Stimulated activated naive CD4-positive, alpha-beta T cell (primary cell): ENCODE measurements at places on chromosomes 6 and 20.

DNA sequence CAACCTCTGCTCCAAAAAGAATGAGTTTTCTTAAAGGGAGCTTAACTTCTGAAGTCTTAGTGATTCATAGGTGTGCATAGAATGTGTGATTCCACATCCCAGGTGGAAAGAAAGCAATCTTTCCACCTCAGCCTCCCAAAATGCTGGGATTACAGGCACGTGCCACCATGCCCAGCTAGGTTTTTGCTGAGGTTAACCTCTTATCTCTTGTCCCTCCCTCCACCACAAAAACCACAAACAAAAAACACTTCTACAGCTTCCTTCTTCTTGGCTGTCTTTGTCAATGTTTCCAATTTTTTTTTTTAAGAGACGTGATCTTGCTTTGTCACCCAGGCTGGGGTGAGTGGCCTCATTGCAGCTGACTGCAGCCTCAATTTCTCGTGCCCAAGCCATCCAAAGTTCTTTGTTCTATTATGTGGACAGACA is 8.1 kb upstream of the CSE1L start:
- peak; percentile 42 for DNase-seq

GRCh38 chr6:140867336-140867735 is 1265.4 kb upstream of the GJE1 start:
- no peak for DNase-seq

DNA sequence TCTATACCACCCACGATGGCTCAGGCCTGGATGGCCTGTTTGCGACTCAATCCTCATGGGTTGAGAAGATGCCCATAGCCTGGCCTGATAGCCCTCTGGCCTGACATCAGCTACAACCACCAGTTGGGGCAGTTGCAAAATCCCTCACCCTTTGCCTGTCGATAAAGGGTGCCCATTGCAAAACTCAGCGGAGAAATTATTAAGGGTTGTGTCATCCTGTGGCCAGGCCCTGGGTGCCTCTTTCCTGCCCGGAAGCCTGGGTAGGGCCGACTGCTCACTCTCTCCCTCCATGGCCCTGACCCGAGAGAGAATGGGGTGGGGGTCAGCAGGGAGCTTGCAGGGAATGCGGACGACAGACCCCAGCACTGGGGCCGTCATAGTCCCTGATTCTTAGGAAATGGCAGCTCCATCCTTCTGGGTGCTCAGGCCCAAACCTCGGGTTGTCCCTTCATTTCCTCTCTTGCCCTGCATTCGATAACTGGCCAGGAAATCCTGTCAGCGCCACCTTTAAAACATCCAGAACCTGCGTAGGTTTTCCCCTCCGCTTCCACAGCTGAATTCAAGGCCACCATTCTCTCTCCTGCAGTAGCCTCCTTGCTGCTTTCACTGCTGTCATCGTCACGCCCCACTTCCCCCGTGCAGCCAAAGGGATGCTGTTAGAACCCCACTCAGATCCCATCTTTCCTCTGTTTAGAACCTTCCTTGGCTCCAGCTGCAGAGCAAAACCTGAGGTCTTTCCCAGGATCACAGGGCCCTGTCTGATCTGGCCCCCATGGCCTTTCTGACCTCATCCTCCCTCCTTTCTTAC is 31.1 kb downstream of the CEBPB start:
- DNase-seq, result no peak

GRCh38 chr6:27078734-27079357 is 168.7 kb upstream of the PRSS16 start:
- DNase-seq, result no peak

DNA sequence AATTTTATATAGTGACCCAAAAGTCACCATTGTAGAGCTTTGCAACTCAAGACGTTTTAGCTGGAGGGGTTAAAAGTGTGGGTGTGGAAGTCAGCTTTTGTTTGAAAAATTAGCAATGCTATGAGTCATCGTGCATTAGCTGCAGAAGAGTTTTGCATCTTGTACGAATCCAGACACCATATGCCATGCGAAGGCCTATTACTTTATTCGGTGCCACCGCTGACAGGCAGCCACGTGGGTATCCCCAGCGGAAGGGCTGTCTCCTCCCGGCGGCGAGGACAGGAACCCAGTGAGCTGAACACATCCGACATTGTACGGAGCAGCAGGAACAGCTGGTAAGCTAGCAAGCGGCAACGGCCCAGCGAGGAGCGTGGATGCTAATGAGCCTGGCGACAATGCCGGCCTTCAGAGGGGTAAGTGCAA is 84.4 kb downstream of the INSM1 start:
- DNase-seq, result no peak

- no peak for DNase-seq
Measured at GRCh38 chr20:34887023-34887422, 10.6 kb downstream of the ACSS2 start.

DNA sequence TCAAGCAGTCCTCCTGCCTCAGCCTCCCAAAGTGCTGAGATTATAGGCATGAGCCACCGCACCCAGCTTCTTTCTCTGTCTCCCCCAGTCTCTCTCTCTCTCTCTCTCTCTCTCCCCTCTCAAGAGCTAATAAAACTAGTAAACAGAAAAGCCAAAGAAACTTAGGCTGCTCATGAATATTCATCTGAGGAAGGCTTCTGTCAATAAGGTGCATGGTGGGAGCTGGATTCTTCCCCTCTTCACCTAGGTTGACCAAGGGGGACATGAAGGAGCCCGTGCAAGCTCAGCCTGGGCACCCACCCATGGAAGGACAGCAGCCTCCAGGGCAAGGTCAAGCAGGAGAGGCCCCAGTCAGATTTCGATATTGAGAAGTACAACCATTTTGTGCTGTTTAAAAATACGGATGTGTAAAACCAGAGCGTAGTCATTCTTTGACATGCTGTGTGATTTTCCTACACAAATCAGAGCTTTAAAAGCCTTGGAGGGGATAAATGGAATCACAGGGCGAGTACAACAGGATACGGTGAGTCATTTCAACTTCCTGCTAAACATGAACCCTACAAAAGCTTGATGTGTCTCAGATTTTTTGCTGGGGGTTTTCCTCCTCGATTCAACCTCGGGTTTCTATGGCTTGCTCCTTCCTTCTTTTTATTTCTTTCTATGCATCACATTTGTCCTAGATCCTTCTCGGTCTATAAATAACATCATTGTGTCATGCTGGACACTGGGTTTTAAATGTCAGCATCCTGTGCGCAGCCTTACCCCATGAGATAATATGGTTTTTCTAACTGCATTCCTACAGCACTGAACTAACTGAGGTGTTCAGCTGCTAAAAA is 368.9 kb upstream of the JARID2 start:
- no peak for DNase-seq

DNA sequence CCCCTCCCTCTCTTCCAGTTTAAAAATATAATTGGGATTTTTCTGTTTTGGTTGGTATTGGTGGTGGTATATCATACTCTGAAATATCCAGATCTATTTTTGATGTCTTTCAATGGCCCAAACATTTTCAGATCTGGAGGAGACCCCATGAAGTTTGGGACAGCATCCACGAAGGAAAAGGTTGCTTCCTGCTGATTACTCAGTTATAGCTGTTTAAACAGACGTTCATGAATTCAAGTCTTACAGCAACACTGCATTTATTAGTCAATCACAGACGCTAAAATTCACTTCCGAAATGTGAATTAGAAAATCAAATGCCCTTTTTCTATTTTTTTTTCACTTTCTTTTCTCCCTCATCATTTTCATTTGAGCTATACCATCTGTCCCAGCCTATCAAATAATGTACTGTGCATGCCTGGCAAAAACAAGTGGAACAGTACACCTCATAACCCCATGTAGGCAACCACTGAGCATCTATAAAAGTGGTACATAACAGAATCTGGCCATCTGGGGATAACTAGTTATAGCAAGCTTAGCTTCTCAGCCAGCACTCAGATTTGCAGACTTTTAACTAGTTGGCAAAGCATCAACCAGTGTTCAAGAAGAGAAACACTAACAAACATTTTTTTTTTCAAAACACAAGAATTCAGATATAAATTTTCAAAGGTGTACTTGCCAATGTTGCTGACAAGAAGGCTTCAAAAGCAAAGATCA is 124.5 kb downstream of the HIVEP2 start:
- DNase-seq, result peak; percentile 22
